ENCODE measurements at places on chromosomes 7 and 10. TPM values are rescaled to one million over a fixed set of nuclear protein-coding genes. Genes with fewer than 3 reads are reported as not detected.

RNF32 gene
- 0.98 TPM for total RNA-seq

MYL7 gene
- total RNA-seq: 0.25 TPM

TWIST1 gene
- total RNA-seq: 0.74 TPM

ZNF92 gene
- 32.9 TPM for total RNA-seq

GPC2 gene
- 44.3 TPM for total RNA-seq

All from temporal lobe (tissue), 4 donors.